SK-N-SH treated with all-trans-retinoic acid at 6 μM for 48 hours (cell line): ENCODE measurements at places on chromosomes 5 and 9.

- no peak for ATAC-seq
Observed at GRCh38 chr5:142219146-142219545, 105.7 kb downstream of the SPRY4 start.

GRCh38 chr9:15499139-15499538 lies 11.6 kb downstream of the PSIP1 start:
- ATAC-seq: peak; percentile 86

DNA sequence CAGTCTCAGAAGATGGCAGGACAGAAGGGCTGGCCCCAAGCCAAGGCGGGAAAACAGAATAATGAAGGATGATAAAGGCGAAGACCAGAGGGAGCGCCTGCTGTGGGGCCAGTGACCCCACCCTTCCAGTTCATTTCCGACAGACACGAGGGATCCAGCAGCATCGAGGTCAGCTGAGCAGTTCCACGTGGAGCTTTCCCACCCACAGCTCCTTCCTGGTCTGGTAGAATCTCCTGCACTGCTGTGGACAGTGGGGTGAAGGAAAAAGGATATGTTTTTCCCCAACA lies 265.9 kb upstream of the VLDLR start:
- no peak for ATAC-seq

DNA sequence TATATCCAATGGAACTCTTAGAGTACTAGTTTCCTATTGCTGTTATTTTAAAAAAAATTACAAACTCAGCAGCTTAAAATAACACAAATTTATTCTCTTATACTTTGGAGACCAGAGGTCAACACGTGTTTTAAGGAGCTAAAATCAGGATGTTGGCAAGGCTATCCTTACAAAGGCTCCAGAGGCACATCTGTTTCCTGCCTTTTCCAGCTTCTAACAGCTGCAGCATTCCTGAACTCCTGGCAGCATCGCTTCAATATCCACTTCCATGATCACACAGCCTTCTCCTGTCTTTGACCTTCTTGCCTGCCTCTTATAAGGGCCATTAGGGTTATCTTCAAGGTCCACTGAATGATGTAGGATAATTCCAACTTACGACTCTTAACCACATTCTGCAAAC lies 92.2 kb upstream of the CCNG1 start:
- no peak for ATAC-seq

DNA sequence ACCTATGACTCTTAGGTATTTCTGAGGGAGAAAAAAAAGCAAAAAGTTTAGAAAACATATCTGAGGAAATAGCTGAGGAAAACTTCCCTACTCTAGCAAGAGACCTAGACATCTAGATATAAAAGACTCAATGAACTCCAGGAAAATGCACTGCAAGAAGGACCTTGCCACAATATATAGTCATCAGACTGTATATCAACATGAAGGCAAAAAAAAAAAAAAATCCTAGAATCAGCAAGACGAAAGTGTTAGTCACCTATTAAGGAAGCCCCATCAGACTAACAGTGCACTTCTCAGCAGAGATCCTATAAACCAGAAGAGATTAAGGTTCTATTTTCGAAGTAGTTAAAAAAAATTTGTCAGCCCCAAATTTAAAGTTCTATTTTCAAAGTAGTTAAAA lies 166.2 kb downstream of the TMEM38B start:
- ATAC-seq: no peak

DNA sequence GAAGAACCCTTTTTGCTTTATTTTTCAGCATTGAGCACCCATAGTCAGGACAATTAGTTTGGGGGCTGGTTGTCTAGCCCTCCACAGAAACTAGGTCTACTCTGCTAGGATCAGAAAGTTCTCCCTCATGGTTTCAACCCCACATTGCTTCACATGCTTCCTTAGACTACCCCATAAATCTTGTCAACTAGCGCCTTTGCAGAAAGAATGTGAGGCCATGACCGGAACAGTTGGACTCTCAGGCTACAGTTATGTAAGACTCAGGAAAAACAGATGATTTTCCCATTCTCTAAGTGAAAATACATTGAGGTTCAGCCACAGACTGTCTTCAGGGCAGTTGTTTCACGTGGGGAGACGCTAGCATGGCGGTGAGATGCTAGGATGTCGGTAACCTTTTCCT lies 255.6 kb downstream of the NR3C1 start:
- ATAC-seq: no peak

- peak; percentile 96 for ATAC-seq
Observed at GRCh38 chr5:142215915-142216681, 107.5 kb downstream of the NDFIP1 start.

GRCh38 chr5:156356238-156356637 lies 29.3 kb downstream of the SGCD start:
- ATAC-seq: no peak

DNA sequence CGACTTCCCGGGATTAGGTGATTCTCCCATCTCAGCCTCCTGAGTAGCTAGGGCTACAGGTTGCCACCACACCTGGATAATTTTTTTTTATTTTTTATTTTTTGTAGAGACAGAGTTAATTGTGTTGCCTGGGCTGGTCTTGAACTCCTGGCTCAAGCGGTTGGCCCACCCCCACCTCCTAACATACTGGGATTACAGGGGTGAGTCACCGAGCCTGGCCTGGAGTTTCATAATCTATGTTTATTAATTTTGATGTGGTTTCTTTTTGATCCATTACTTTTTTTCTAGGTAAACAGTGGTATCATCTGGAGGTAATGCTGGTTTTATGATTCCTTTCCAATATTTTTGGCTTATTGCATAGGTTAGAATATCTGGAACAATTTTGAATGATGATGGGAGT lies 54.2 kb downstream of the KIAA1958 start:
- ATAC-seq: no peak

DNA sequence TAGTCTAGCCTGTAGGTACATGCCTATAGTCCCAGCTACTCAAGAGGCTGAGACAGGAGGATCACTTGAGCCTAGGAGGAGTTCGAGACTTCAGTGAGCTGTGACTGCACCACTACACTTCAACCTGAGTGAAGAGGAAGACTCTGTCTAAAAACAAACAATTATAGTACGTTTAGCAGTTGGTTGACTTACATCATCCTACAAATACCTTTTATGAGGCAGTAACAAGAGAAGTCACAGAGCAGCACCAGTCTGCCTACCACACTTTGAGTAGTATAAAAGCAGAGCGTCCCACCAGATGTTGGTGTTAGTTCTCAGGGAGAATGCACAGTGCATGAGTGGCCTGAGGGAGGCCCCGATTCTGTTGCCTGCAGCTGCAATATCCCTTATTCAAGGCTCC lies 16.1 kb downstream of the ZFR start:
- no peak for ATAC-seq

GRCh38 chr5:135564331-135564730 lies 14.5 kb downstream of the CXCL14 start:
- no peak for ATAC-seq

- ATAC-seq: no peak
Observed at GRCh38 chr9:37667706-37668105, 17.0 kb downstream of the FRMPD1 start.

DNA sequence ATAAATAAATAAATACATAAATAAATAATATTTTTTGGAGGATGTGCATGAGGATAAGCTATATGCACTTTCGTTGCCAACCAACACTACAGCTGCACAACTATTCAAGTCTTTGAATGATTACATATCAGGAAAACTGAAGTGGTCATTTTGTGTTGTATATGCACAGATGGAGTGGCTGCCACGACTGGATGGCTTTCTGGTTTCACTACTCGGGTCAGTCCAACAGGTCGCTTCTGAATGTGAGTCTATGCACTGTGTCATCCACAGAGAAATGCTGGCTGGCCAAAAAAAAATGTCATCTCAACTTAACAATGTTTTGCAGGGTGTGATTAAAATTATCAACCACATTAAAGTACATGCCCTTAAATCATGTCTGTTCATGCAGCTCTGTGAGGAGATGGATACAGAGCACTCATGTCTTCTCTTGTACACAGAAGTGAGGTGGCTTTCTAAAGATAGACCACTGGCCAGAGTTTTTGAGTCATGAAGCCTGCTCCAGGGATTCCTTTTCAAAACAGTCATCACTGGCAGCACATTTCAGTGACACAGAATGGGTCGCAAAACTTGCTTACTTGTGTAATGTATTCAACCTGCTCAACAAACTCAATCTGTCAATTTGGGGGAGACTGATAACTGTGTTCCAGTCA lies 589.8 kb upstream of the CYLC2 start:
- ATAC-seq: no peak

GRCh38 chr9:111953444-111953843 lies 56.8 kb downstream of the UGCG start:
- no peak for ATAC-seq

DNA sequence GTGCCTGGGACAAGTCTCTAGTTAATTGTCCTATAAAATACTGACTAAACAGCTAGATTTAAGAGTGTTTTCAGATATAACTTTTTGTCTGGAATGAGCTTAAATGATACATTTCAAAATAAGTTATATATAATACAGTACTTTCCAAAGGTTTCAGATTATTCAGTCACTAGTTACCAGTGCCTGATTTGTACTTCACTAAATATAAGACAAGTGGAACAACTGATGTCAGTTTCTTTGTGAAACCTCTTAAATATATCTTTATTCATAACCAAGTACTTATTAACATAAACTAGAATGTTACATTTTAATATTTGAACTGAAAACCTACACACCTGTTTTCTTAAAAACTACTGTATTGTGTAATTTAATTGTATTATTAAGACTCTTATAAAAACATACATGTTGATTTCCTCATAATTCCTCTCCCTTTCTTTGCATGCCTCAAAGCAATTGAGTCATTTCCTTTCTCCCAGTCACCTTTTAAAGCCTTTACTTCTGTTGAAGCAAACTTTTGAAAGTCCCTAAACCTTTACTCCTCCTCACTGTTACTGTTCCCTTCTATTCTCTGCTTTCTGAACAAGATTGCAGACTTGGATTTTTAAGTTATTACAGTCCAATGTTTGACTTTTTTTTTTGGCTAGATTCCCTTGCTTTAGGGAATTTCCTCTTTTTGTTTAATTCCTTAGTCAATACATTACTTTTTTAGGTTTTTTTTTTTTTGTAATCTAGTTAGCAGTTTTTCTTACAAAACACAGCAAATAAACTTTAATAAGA lies 8.7 kb upstream of the SEMA6A start:
- ATAC-seq: no peak

DNA sequence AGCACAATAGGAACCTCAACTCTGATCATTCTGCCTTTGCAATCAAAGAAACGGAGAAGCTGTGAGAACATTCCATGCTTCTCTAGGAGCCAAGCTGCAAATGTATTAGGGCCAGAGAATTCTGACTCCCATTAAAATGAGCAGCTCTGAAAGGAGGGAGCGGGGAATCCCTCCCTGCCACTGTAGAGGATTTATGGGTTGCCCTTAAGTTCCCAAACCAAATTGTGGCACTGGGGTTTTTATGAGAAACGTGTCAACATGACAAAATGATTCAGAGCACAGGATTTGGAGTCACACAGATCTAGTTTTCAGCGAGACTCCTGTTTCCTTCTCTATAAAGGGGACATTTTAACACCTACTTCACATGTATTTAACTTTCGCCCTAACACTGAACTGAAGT lies 1.8 kb downstream of the IL6ST start:
- no peak for ATAC-seq

- no peak for ATAC-seq
Observed at GRCh38 chr9:117234103-117234502, 180.8 kb downstream of the ASTN2 start.

GRCh38 chr9:20353931-20354652 lies 268.2 kb downstream of the MLLT3 start:
- no peak for ATAC-seq

DNA sequence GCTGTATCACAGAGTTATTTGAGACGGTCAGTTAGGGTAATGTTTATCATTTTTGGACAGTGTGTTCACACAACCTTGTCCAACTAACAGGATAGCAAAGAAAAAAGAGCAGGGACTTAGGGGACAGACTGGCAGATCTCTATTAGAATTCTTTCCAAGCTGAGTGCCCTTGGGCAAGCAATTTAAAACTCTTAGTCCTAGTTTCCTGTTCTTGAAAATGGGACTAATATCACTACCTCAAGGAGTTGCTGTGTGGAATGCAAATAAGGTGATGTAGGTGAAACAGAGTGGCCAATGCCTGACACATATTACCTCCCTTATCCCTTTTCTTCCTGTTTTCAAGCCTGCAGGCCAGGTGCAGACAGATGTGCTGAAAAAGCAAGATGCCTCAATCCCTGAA lies 186.7 kb downstream of the PAPPA start:
- ATAC-seq: no peak

DNA sequence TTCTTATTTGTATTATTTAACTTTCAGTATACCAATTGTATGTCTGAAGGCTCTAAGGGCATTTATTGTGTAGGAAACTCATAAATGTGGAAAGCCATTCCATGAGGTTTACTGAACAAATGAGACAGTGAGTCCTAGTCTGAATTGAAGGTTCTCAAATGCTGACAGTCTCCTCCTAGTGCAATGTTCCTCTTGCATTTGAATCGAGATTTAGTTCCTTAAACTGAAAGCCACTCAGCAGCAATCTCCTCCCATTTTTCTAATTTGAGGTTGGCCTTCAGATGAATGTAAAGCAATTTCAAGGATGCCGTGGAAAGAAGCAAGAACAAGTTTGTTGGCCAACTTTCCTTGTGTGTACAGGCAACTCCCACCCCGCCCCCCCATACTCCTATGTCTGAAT lies 493.2 kb upstream of the KLF4 start:
- no peak for ATAC-seq

DNA sequence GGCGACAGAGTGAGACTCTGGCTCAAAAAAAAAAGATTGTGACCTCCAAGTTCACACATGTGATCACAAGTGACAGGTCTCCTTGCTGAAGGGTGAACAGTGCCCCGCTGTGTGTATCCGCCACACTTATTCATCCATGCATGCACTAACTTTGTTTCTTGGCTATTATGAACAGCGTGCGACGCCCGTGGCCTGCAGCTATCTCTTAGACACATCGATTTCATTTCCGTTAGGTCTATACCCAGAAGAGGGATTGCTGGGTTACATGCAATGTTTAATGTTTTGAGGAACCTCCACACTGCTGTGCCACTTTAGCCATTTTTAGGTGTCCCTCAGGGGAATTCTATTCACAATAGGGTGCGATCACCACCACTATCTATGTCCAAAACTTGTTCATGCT lies 12.1 kb upstream of the EGFL7 start:
- ATAC-seq: no peak

DNA sequence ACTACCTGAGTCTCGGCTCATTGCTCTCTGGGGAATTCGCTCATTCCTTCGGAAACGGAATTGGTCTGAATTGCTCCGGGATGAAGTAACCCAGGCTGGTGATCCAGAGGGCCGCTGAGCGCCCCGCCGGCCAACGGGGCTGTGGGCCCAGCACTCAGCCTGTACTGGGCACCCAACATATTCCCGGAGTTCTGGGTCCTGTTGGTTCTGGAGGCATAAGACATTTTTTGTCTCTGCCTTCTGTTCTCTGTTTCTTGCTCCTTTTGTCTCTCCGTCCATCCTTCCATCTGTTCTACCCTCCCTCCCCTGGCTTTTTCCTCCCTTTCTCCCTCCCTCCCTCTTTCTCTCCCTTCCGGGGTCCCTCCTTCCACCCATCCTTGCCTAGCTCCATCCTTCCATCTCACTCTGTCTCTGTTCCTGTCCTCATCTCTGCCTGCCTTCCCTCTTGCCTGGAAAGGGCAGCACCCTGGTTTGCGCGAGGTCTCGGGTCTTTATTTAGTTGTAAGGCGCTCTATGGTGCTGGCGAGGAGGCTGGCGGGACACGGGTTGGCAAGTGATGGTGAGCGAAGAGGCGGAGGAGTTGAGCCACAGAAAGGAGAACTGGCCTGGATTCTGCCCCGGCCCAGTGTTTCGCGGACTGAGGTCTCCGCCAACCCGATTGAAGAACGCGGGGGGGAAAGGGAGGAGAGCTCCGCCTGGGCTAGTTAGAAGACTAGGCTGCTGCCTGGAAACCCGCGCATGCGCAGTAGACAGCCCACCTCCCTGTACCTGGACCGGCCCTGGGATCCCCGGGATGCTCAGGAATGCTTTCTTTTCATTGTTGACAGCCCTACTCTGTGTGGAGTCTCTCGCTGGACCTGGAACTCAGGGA lies 1468.0 kb downstream of the FOXD4L5 start:
- peak; percentile 93 for ATAC-seq
